HepG2 (cell line): ENCODE measurements at places on chromosomes 3 and 15. TPM values are rescaled to one million over a fixed set of nuclear protein-coding genes. Genes with fewer than 3 reads are reported as not detected.
A peak's percentile ranks its signal among the peaks of the same experiment; 100 is the strongest.

- DNase-seq: no peak
Observed at GRCh38 chr3:44227632-44228031, 14.1 kb upstream of the TOPAZ1 start.

GRCh38 chr3:98733053-98733811, 29.9 kb upstream of the ST3GAL6 start:
- DNase-seq: peak; percentile 12

TNFSF10 gene
- polyA plus RNA-seq: 9.9 and 20.3 TPM in 2 replicates

OR5H15 gene
- polyA plus RNA-seq: not detected in 2 replicates

ADCY5 gene
- not detected in 2 replicates for polyA plus RNA-seq

DNA sequence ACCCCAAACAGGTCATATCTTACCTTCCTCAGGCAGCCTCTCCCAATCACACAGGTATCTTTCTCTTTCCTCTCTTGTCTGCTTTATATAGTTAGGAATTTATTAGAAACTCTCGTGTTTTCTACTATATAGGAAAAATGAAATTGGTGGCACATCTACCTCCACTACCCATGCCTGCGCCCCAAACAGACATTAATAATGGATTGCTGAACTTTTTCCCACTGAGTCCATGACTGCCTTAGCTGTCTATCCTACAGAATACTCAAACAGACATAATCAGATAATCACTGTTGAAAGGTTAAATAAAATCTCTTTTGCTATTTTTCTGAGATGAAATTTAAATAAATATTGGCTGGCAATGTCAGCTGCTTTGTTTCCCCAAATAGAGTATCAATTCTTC, 55.8 kb upstream of the SLC6A11 start:
- no peak for DNase-seq

DNA sequence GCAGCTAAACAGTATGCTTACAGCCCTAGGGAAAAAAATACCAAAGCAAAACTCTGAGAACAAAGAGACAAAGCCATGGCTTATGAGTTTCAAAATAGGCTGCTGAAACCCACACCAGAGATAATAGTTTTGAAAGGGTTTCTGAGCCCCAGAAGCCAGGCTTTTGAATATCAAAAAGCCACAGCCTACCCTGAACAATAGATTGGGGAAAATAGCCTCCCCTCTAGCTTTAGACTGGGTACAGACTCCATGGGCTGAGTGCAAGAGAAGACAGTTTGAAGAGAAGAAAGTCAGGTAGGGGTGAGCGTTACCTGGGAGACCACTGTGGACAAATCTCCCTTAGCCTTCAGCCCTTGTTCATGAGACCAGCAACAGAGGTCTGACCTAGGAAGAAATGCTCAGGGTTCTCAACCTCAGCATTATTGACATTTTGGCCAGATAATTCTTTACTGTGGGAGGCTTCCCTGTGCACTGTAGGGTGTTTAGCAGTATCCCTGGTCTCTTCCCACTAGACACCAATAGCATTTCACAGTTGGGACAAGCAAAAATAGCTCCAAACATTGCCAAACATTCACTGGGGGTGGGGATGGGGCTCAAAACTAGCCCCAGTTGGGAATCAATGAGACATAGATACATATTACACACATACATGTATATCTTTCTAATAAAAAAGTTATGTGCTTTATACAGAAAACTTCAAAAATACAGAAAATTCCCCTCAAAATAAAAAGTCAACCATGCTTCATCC, 11.6 kb upstream of the TAFA4 start:
- DNase-seq: peak; percentile 24
